ENCODE measurements at places on chromosomes 12 and 14.
A peak's percentile ranks its signal among the peaks of the same experiment; 100 is the strongest.

GRCh38 chr14:102359341-102359740 lies 3.3 kb downstream of the CINP start:
- DNase-seq: no peak

DNA sequence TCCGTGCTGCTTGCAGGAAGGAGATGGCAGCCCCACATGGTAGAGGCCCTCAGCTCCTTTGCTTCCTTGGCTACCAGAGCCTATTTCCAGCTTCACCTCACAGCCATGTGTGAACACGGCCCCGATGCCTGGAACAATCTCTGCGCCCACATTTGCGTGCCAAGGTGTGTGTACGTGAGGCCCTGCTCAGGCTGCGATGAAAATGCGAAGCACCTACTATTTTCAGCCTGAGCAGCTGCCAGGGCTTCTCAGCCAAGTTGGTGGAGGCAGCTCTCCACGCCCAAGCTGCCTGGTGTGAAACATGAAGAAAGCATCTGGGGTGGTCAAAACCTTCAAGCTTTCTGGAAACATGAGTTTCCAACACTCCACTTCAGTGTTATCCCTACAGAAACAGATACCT lies 177.8 kb upstream of the EGLN3 start:
- no peak for DNase-seq

DNA sequence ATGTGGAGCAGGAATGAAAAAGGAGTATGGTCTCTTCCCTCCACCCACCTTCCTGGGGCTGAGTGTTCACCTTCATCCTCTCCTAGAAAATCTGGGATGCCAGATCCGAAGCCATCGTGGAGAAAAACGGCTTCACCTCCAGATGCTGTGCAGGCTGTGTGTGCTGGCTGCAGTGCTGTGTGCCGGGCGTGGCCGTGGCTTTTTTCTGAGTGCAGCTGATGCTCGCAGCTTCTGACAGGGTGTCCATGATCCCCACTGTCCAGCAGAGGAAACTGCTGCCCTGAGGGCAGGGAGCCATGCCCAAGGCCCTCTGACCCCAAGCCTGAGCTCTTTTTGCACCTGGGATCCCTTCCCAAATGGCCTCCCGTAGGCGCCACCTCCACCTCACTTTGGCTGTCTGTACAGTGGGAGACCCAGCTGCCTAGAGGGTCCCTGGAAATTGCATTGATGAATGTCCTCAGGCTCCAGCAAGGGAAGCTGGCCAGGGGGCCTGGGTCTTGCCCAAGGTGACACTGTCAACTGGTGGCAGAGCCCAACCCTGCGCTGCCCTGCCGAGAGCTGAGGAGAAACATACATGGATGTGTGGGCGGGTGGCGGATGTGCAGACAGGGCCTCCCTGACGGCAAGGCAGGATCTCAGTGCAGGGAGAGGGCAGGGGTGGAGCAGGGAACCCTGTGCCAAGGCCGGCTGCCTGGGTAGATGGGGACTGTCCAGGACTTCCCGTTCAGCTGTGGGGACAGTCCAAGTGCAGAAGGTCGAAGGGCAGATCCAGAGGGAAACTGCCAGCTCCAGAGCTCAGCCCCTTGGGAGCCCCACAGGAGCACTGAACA lies 53.3 kb downstream of the BEGAIN start:
- no peak for DNase-seq

DNA sequence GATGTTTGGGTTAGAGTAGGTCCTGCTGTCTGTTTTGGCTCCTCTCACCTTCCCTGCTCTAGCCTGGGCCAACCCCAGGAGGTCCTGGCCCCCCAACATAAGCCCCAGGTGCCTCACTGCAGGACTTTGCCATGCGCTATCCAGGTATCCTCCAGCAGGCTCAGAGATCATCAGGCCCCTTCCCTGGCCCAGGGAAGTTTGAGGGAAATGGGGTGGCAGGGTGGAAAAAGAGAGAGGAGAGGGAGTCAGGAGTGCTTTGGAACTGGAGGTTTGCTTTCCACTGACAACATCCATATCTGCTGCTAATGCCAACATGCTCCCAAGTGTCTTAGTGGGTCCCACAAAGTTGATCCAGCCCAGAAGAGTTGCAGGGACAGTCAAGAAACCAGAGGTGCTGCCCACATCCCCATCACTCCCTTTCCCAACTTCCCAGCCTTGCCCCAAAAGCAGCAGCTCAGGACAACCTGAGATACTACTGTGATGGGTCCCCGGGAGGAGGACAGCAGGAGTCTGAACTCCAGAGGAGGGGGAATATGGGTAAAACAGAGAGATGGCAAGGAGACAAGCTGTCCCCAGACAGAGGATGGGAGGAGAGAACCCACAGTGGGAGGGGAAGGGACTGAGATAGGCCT lies 677 bp downstream of the TNS2 start:
- no peak for DNase-seq

GRCh38 chr12:6145564-6145963 lies 21.1 kb upstream of the VWF start:
- no peak for DNase-seq

DNA sequence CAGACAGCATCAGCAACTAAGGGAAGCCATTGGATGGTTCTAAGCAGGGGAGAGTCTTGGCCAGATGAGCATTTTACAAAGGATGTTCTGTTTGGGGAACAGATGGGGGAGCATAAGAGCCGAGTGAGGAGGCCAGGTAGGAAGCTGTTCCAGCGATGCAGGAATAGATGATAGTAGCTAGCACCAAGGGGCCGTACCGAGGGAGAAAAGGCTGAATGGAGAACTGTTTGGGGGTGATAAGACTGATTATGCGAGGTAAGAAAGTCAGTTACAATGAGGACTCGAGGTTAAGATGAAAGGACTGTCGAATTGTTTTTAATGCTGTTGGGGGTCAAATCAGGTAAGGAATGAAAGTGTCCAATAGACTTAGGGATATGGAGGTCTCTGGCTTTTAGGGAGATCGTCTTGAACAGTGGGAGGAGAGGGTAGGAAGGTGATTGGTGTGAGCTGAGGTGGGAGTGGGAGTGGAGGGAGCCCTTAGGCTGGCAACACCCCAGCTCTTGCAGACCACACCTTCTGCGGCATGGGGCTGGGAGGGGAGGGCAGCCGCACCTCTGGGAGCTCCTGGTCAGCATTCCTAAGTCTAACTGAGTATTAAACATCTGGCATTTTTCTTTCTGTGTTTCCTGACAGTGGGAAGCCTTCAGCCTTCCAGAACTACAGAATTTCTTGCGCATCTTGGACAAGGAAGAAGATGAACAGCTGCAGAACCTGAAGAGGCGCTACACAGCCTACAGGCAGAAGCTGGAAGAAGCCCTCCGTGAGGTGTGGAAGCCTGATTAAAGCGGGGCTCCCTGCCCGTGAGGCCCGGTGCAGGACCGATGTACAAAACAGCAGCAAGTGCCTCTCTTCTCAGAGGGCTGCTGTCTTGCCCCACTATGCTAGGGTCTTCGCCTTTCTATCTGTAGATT lies 64.8 kb downstream of the GNS start:
- DNase-seq: no peak

- no peak for DNase-seq
Observed at GRCh38 chr12:112904571-112904970, 2.2 kb upstream of the OAS1 start.

DNA sequence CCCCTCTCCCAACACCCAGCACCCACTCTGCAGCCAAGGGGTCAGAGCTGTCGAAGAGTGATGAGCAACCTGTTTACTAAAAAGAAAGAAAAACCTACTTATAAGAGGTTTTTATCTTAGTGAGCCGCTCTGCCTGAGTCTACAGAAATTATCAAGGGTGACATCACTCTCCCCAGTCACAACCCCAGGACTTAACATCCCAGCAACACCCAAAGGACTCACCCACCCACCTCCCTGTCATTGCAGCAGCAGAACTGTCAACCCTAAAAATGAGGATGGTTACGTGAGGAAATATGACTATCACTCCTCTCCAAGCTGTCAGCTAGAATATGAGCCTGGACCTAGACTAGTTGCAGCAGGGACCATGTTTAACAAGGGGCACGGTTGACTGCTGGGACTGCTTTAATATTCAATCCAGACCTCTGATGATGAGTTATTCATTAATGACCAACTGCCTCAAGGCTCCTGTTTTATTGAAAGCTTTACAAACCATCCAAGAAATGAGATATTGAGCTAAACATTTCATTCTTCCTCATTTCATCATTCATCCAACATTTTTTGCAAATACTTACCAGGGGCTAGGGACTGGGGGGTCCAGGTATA lies 53.9 kb upstream of the FICD start:
- DNase-seq: no peak

DNA sequence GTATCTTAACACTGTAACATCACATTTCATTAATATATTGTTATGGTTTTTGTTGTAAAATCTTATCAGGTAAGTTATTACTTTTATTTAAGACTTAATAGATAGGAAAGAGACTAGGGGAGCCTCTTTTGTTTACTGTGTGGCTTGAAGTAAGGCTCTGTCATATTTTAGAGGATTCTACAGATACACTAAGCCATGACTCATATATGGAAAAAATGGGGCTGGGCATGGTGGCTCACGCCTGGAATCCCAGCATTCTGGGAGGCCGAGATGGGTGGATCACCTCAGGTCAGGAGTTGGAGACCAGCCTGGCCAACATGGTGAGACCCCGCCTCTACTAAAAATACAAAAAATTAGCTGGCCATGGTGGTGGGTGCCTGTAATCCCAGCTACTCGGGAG lies 23.6 kb upstream of the NPFF start:
- no peak for DNase-seq

- DNase-seq: no peak
Observed at GRCh38 chr12:60101715-60102114, 505.9 kb downstream of the SLC16A7 start.

DNA sequence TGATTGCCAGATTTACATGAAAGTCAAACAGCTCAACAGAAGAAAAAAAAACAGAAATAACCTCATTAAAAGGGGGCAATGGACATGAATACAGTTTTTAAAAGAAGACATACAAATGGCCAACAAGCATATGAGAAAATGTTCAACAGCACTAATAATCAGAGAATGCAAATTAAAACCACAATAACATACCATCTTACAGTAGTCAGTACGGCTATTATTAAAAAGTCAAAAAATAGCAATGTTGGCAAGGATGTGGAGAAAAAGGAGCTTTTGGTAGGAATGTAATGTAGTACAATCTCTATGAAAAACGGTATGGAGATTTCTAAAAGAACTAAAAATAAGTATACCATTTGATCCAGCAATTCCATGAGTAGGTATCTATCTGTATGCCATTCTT lies 272.1 kb downstream of the CEP128 start:
- no peak for DNase-seq

- DNase-seq: peak; percentile 42
Observed at GRCh38 chr12:114684098-114684869, at the start of gene TBX3. Gene TBX3, minus strand, starts transcription at chr12:114684175. Its CDS starts 975 bp downstream, at chr12:114683200.

GRCh38 chr12:107448198-107448597 lies 237.4 kb upstream of the PWP1 start:
- DNase-seq: no peak

DNA sequence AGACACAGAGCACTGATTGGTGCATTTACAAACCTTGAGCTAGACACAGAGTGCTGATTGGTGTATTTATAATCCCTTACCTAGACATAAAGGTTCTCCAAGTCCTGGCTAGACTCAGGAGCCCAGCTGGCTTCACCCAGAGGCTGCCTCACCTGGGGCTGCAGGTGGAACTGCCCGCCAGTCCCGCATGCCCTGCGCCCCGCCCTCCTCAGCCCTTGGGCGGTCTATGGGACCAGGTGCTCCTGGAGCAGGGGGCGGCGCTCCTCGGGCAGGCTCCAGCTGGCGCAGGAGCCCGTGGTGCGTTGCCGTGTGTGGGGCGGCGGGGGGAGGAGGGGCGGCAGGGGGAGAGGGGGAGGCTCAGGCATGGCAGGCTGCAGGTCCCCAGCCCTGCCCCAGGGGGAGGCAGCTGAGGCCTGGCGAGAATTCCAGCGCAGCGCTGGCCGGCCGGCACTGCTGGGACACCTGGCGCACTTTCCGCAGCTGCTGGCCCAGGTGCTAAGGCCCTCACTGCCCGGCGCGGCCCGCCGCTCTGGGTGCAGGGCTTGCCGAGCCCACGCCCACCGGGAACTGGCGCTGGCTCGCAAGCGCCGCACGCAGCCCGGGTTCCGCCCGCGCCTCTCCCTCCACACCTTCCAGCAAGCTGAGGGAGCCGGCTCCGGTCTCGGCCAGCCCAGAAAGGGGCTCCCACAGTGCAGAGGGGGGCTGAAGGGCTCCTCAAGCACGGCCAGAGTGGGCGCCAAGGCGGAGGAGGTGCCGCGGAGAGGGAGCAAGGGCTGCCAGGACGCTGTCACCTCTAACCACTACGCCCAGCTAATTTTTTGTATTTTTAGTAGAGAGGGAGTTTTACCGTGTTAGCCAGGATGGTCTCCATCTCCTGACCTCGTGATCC lies 3.1 kb upstream of the SLCO1B3 start:
- no peak for DNase-seq

DNA sequence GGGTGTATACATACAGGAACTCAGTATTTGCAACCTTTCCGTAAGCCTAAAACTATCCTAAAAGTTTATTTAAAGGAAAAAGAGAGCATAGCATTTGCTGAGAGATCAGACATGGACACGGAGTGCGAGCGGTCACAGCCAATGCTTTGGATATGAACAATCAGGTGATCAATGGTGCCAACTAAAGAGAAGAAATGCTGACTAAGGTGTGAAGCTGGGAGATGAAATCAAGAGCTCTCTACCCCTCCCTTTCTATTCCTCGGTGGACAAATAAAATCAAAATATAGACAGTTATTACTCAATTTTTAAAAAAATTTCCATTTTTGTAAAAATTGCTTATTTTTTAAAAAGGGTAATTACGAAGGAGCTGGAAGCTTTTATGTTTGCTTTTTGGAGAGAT lies 29.2 kb downstream of the NT5DC3 start:
- DNase-seq: no peak

DNA sequence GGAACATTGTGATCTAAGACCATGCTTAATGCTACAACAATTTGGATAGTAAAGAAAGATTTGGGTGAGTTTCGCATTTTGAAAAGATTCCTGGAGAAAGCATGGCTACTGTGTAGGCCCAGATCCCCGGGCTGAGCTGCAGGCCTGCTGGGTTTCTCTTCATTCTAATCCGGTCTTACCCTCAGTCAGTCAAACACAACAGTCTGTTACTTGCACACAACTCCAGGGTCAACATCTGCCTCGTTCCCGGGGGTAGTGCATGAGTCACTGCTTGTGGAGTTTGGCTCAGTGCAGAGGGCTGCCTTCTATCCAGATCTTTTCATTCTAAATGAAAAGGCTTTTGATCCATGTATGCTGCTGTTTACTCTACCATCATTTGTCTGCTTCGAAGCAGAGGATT lies 60.4 kb upstream of the SEL1L start:
- no peak for DNase-seq

Data from stimulated activated CD4-positive, alpha-beta T cell treated with anti-CD3 and anti-CD28 coated beads, Interleukin-2, amount 100 ng/mL, for 48 hours (primary cell).